CD4-positive, CD25-positive, alpha-beta regulatory T cell (primary cell): ENCODE measurements at places on chromosomes 7 and 10.

- H3K4me1 ChIP-seq = no peaks in the 10 kb centered on the region
- peak; percentile 40 for DNase-seq
- H3K36me3 ChIP-seq = peaks cover 18% of the 10 kb centered on the region
- H3K4me3 ChIP-seq = no peak overlapping the region
- H3K27me3 ChIP-seq = no peaks in the 10 kb centered on the region
Observed at GRCh38 chr10:100518761-100519241, 860 bp downstream of the SEC31B start.

DNA sequence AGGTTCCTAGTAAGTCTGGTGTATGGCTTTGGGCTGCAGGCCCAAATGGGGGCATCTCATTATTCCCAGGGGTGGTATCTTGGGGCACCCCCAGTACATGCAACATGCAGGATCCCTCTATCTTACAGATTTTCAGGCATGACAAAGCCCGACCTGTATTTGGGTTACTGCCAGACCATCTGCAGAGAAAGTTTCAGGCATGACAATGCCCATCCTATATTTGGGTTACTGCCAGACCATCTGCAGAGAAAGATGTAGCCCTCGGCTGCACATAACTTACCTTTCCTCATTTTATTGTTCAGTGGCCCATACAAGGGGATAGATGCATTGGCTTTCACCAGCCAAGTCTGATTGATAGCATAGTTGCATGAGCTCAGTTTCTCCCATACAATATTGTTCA, 112.2 kb upstream of the RAB18 start:
- no peaks in the 10 kb centered on the region for H3K36me3 ChIP-seq
- H3K4me1 ChIP-seq = no peaks in the 10 kb centered on the region
- no peak overlapping the region for H3K4me3 ChIP-seq
- no peak overlapping the region for H3K27ac ChIP-seq
- peaks cover under 1% of the 10 kb centered on the region for H3K27me3 ChIP-seq

DNA sequence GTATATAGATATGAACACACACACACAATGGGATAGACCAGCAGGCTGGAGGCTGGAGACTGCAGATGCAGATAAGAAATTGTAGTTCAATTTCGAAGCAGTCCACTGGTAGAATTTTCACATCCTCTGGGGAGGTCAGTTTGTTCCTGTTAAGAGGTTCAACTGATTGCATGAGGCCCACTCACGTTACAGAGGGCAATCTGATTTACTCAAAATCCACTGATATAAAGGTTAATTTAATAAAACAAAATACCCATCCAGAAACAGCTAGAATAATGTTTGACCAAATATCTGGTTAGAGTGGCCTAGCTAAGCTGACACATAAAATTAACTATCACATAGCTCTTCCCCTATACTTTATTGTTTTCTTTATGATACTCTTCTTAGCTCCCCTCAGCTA, 162.9 kb upstream of the SMIM30 start:
- H3K36me3 ChIP-seq = no peaks in the 10 kb centered on the region
- H3K4me3 ChIP-seq = no peak overlapping the region
- no peaks in the 10 kb centered on the region for H3K27me3 ChIP-seq
- H3K27ac ChIP-seq = no peak overlapping the region
- DNase-seq = no peak

- DNase-seq = no peak
- H3K27me3 ChIP-seq = no peaks in the 10 kb centered on the region
- no peaks in the 10 kb centered on the region for H3K36me3 ChIP-seq
- H3K4me3 ChIP-seq = no peak overlapping the region
Observed at GRCh38 chr7:141991140-141991539, 4.5 kb upstream of the MGAM start.

DNA sequence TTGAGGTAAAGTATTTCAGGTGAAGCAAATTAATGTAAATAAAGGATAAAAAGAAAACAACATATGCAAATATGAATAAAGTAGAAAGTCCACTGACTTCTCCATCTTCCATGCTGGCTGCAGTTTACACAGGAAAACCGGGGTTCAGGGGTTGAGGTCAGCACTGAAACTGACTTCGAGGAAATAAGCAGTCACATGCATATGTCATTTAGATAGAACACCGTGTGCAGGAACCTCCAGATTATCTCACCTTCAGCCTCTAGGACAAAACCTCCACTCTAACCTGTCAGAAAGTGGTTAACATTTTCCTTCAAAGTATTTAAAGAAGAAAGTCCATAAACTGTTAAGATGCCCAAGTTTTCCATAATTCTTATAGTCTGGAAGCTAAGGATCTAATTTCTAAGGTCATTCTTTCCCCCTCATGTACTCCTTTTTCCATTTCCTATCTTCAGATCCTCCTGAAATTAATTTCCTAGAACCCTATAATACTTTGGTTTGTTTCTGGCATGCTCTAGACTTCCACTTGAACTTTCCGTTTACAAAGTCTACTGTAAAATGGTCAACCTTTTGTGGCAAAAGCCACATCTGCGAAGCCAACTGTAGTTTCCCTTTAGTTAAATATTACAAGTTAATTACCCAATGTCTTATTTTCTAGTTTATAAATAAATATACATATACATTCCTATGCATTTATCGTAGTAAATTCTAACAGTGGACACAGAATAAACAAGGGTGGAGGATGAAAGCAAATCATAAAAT, 173.3 kb downstream of the RAPGEF5 start:
- H3K27ac ChIP-seq = no peak overlapping the region
- H3K4me1 ChIP-seq = no peaks in the 10 kb centered on the region
- no peaks in the 10 kb centered on the region for H3K36me3 ChIP-seq
- no peak overlapping the region for H3K4me3 ChIP-seq
- peaks cover 3% of the 10 kb centered on the region for H3K27me3 ChIP-seq
- no peak for DNase-seq

- no peak overlapping the region for H3K4me3 ChIP-seq
- no peaks in the 10 kb centered on the region for H3K4me1 ChIP-seq
- DNase-seq = peak; percentile 52
- no peaks in the 10 kb centered on the region for H3K27me3 ChIP-seq
Observed at GRCh38 chr7:97179454-97180104, 62.1 kb downstream of the SDHAF3 start.

GRCh38 chr7:32507414-32507813, 12.1 kb downstream of the AVL9 start:
- H3K27ac ChIP-seq = no peak overlapping the region
- H3K36me3 ChIP-seq = no peaks in the 10 kb centered on the region
- H3K4me1 ChIP-seq = peaks cover 17% of the 10 kb centered on the region

DNA sequence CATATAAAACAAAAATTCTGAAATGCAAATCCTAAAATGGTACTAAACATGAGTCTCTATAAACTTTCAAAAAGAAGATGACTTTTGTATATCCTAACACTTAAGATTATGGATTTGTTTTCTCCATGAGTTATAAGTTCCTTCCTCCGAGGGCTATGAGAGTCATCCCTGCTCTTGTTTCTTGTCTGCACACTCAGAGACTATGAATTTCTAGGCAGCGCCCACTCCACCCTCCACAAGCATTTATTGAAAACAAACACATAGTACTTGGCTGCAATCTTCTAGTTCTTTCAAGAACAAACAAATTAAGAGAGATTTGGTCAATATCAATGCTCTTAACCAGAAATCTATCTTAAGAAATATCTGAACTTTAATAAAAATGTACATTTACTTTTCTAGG, 211.7 kb downstream of the DKK1 start:
- no peaks in the 10 kb centered on the region for H3K4me1 ChIP-seq
- no peak overlapping the region for H3K27ac ChIP-seq
- no peaks in the 10 kb centered on the region for H3K27me3 ChIP-seq
- no peak overlapping the region for H3K4me3 ChIP-seq
- H3K36me3 ChIP-seq = no peaks in the 10 kb centered on the region
- DNase-seq = no peak
